Stimulated activated naive CD8-positive, alpha-beta T cell treated with anti-CD3 and anti-CD28 coated beads, Interleukin-15, amount 100 ng/mL, for 72 hours (primary cell): ENCODE measurements at places on chromosomes 1 and 21.

GRCh38 chr1:24002695-24003094 is 22.6 kb upstream of the SRSF10 start:
- DNase-seq, result no peak

DNA sequence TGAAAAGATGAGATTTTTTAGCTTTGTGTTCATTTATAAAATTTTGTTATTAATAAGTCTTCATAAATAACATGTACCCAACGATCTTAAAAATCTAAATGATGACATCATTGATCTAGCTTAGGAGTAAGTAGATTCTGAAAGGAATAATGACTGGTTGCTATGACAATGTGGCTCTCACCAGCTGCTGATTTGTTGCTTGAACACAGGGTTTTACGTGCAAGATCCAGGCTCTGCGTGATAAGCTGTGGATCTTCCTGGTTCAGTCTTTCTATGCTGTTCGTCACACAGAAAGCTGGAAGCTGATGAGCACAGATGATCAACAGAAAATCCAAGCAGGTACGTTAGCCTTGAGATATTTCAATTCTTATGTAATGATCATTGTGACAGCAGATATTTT is 49.1 kb upstream of the C1orf146 start:
- DNase-seq, result no peak

DNA sequence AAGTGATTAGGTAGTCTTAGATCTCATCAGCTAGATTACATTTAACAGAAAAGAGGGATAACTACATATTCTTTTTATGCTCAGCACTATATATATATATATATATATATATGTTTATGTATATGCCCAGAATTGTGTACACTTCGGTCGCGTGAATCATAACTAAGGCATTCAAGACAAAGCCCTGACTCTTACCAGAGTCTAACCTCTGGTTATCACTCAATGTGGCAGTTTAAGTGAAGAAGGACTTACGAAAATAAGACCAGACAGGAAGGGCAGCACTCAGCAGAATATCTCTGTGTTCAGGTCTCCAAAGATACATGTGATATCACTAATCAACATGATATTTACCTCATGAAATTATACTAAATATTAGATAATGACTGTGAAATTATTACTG is 1326.7 kb downstream of the MRPL39 start:
- no peak for DNase-seq

GRCh38 chr1:20494609-20495311 is 8.8 kb upstream of the CAMK2N1 start:
- DNase-seq, result no peak

DNA sequence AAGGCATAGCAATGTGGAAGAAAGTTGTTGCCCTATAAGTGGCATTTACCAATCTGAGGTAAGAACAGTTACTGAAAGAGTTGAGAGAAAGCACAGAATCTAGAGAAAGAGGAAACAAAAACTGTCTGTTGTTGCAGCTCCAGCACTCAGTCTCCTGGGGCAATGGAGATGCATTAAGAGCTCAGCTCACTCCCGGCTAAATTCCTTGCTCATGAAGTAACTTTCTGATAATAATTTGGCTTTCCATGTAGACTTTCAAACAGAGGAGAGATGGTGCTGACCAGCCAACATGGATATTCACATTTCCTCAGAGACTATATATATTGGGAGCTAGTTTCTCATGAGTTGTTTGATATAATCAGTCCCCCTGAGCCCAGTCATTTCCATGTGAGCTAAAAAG is 135.3 kb downstream of the GDAP2 start:
- no peak for DNase-seq

- no peak for DNase-seq
Measured at GRCh38 chr1:39981945-39982344, 27.0 kb downstream of the MFSD2A start.

DNA sequence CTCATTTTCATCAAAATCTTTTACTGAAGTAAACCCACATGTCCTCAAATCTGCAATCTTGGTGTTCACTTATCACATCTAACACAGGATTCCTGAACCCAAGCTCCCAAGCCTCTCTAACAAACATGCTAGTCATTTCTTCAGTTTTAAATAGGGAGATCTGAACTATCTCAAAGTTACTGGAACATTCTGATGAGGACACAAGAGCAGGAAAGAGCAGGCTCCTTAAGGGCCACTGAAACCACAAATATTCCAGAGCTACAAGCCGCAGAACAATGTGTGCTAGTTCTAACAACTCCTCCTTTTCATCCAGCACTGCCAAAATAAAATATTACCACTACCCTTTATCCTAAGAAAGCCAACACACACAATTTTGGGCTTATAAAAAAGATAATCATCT is 38.9 kb downstream of the WARS2 start:
- no peak for DNase-seq
